Activated CD8-positive, alpha-beta memory T cell treated with anti-CD3 and anti-CD28 coated beads for 1 hour (primary cell): ENCODE measurements at places on chromosomes 7 and 10.

DNA sequence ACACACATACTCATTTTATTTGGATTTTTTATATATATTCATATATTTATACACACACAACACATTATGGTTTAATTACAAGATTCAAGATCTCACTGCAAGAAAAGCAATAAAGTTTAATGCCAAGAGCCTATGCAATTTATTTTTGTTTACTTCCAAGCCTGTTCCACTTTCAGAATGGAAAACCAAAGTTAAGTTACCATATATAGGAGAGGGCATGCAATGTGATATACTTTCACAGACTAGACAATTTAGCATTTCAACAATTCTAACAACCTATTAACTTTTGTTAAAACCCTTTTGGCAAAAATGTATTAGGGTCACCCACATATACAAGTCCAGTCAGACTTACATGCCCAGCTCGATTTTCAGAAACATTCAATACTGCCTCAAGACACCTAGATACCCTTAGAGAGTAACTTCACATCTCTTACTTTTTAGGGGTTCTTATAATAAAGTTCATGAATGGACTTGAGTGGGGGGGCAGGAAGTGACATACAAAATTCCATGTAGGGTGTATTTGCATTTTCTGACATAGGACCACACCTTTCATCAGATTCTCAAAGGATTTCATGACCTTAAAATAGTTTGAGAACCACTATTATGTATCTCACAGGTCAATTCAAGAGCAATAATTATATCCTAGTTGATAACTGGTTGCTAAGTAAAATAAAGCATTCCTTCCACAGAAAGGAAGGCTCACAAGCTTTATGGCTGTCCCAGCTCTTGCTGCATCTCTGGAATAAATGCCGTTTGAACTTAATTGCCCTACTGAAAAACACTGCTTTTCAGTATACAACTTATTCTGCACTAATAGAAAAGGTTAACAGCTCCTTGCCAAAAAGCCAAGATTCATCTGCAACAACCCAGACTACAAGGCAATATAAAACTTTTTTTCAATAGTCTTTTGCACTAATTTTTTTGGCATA is 2.5 kb downstream of the P4HA1 start:
- DNase-seq = no peak

GRCh38 chr7:36201122-36201723 is 48.2 kb downstream of the EEPD1 start:
- DNase-seq = no peak

DNA sequence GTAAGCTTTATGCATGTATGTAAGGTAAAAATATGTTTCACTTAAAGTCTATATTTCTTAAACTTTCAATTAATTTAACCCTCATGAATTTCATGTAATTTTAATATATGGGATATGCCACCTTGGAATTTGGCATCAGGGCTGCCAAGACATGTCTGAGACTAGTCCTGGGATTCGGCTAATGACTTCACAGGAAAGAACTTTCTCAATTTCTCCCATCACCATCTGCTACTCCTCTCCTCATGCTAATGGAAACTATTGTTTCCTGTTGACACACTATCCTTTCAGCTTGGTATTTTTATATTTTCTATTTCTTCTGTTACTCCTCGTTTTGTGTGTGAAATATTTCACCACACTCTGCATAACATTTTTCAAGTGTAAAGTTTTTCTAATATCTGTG is 205.9 kb downstream of the ARL4A start:
- no peak for DNase-seq

DNA sequence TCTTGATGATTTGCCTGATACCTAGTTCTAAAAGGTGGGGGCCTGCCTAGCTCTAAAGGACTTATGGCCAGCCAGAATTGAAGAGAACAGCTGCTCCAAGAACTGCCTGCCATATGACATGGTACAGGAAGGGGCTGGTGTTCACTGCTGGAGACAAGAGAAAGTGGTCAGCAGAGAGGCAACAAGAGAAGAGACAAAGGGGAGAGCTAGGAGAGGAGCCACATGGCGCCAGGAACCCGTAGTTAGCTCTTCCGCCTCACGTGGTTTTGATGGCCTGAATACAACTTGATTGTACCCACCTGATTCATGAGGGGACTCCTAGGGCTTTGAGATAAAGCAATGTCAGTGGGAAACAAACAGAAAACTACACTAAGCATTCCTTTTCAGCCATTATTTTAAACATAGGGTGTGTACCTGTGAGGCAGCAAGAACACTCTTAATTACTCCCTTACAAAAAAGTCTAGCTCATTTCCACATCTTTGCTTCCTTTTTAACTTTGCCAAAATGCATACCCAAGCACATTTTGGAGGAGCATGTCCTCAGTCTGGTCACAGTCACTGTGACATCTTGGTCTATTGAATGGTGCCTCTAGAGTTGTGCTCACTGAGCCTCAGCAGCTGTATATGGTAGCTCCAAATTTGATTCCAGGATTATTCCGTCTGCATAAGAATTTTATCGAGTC is 71.6 kb downstream of the CCDC71L start:
- no peak for DNase-seq

DNA sequence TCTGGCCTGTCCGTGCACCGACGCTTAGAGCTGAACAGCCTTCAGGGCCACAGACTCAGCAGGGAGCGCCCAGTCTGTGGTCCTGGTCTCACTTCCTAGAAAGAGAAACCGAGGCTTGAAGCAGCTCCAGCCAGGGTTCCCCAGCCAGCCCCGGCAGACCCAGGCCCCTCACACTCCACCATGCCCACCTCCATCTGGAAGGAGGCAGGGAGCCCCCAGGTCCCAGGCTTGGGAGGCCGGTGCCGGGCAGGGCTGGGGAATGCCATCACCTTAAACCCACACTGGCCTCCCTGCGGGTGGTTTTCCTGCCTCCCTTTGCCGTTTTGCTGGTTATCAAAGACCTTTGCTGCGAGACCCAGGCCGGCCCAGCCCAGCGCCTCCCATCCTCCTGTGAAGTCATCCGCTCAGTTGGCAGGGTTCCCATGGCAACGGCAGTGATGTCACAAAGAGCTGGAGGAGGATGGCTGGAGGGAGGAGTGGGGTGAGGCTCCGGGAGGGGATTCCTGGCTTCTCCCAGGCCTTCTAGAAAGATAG is 24.0 kb downstream of the ELFN1 start:
- DNase-seq = no peak

GRCh38 chr7:158274404-158274811 is 313.2 kb downstream of the PTPRN2 start:
- DNase-seq = no peak

GRCh38 chr7:34761206-34761605 is 103.2 kb downstream of the NPSR1 start:
- DNase-seq = no peak

DNA sequence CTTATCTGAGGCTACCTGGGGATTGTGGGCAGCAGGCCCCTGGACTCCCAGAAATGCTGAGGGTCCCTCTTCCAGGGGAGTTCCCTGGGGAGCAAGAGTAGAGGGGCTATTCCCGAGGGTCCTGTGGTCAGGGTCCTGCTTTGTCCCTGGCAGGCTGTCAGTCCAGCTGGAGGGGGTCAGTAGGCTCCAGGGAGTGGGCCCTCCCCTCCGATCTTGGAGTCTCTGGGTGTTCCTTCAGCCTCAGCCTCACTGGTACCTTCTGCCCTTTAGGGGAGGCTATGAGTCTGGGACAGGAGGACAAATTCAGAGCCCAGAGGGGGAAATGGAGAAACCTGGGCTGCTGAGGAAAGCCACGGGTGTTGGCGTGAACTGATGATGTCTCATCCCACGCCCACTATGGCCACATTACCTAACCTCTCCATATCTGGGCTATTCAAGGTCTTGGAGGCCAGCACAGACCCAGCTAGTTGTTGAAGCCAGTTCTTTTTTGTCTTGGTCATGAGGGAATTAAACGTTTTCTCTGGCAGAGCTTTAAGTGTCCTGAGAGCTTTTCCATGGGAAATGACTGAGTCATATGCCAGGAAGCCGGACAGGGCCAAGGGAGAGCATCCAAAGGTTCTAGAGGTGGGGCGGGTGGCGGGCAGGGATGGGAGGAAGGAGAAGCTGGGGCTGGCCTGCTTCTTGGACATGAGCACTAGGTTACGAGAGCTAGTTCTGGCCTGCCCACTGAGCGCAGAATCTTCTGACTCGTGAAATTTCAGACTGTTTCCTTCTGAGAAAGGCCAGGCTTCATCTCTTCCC is 6.2 kb downstream of the CALHM2 start:
- no peak for DNase-seq

DNA sequence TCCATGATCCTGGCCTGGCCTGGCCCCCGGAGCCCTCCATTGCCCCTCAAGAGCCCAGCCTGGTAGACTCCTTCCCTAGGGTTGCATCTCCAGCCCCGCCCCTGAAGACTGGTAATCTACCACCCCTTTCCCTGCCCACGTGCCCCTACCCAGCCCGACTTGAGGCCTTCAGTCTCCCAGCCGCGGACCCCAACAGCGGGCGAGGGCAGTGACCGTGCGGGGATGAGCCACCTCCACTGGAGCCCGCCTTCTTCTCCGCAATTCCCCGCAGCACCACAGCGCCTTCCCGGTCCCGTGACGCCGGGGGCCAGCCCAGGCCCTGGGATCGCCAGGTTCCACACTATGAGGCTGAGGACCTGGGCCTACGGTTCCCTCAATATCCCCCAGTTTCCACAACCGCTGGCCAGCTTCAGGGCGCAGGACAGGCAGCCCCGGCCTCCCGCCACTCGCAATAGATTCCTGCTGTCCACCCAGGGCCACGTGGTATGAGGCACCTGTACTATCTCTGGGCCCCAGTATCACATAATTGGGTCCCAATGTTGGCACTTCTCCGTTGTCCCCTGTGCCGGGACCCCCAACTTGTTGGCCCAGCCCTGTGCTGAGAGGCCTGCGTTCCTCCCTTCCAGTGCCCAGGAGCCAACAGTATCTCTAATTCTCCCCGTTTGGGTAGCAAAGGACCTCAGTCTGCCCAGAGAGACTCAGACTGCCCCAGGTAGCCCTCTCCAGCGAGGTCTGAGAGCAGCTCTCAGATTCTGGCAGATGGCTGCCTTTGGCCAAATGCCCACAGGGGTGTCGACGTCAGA is 1.1 kb upstream of the GPRIN2 start:
- no peak for DNase-seq

- DNase-seq = no peak
These were observed 11.3 kb downstream of the PLAU start for GRCh38 chr10:73922007-73922863.

DNA sequence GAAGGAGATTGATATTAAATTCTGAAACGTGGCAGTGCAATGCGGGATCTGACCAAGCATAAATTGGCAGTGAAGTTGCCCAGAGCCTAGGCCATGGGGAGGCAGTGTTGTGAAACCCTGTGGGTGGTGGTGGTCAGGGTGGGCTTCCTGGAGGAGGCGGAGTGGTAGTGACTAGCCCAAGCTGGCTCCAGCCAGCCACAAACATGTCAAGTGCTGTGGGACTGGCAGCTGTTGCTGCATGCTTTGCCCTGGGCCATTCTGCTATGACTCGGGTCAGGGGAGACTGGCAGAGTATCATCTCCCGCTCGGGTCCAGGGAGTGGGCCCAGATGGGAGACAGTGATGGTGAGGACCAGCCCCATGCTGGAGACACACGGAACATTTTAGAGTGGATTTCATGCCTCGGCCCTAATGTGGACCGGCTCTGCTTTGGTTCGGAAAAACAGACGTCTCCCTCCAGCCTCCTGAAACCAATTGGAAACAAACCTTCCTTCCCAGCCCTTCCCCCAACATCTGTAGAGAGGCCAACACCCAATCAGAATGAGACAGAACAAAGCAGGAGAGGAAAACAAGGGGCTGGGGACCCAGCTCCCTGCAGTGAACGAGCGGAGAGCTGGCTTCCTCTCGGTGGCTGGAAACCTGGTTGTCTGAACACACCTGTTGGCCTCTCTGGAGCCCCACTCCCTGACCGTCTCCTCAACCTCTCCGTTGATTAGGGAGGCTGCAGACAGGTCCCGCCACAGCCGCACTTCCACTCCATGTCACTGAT is 58.2 kb downstream of the TMEM270 start:
- no peak for DNase-seq

DNA sequence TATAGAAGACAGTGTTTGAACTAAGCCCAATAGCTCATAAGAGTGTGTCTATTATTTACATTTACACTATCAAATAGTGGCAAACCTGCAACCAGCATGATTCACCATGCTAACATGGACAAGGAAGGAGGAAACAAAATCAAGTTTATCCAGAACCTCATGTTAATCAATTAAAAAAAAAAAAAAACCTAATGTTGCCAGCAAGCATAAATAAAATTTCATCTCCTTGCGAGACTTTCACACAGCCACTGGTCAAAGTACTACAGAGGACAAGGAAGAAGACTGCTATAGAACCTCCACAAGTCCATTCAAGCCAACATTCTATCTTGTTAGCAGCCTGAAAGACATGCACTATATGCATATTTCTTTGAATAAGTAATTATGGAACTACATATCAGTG is 9.7 kb downstream of the TM9SF3 start:
- no peak for DNase-seq

GRCh38 chr7:37765872-37766525 is 82.4 kb upstream of the NME8 start:
- no peak for DNase-seq

- no peak for DNase-seq
These were observed 328.9 kb upstream of the KCND2 start for GRCh38 chr7:119943942-119944600.

DNA sequence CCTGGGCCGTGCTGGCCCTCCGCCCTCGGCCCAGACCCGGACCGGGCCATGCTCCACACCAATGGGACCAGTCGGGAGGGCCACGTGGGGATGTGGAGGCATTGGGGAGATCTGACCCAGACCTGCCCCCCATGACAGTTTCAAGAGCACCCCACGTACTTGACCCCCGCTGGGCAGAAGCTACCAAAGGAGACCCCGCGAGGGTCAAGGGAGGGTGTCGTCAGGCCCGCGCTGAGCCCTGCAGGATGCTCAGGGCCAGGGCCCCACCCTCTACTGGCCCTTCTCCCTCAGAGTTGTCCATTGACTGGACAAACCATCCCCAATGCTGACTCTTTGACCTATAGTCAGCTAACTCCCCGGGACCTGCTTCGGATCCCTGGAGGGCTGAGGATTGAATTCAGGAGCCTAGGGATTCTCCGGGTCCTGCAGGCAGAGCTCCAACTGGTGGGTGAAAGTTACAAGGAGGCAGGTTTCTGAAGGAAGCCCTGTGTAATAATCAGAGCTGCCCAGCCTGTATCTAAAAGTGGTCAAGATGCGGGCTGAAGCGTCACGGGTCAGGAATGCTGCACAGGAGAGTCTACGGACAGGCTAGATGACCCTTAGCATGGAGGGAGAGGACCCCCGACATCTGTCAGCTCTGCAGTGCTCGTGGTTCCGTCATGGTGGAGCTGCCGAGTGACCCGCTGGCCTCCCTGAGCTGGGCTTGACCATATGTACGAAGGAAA is 498 bp upstream of the CALHM2 start:
- no peak for DNase-seq

GRCh38 chr7:77570330-77571011 is 33.4 kb downstream of the PTPN12 start:
- no peak for DNase-seq
